Activated naive CD4-positive, alpha-beta T cell treated with anti-CD3 and anti-CD28 coated beads, Interleukin-2, amount 50 U/mL, for 72 hours (primary cell): ENCODE measurements at places on chromosomes 2 and 18. TPM values are rescaled to one million over a fixed set of nuclear protein-coding genes. Genes with fewer than 3 reads are reported as not detected.

SLC39A6 gene
- 33.4 TPM for total RNA-seq

NR4A2 gene
- total RNA-seq, result 134 TPM

KRTCAP3 gene
- total RNA-seq, result 7.9 TPM

TTC32 gene
- 18.9 TPM for total RNA-seq

DPP10 gene
- total RNA-seq, result not detected

DUSP28 gene
- total RNA-seq, result 5.4 TPM

DTNA gene
- total RNA-seq, result 1.4 TPM

PLEKHA3 gene
- total RNA-seq, result 34.1 TPM

IL36RN gene
- not detected for total RNA-seq

ESPNL gene
- 0.18 TPM for total RNA-seq

ARHGEF33 gene
- 0.14 TPM for total RNA-seq

ASB18 gene
- total RNA-seq, result not detected

DNA sequence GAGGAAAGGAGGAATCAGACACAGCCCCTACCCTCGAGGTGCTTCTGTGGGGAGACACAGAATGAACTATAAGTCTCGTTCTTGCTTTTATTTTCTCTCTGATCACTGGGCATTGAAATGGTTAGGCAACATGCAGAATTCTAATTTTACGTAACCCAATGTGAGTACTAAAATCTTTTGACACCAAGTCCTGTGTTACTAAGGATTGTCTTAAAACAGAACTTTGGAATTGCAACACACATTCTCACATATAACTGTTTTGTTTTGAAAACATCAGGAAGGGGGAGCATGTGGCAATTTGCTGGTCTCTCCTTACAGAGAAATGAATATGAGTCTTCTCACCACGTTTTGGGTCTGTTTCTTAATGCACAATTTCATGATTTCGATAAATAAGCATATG is 23.6 kb upstream of the SULT1C4 start:
- no peak for DNase-seq

DNA sequence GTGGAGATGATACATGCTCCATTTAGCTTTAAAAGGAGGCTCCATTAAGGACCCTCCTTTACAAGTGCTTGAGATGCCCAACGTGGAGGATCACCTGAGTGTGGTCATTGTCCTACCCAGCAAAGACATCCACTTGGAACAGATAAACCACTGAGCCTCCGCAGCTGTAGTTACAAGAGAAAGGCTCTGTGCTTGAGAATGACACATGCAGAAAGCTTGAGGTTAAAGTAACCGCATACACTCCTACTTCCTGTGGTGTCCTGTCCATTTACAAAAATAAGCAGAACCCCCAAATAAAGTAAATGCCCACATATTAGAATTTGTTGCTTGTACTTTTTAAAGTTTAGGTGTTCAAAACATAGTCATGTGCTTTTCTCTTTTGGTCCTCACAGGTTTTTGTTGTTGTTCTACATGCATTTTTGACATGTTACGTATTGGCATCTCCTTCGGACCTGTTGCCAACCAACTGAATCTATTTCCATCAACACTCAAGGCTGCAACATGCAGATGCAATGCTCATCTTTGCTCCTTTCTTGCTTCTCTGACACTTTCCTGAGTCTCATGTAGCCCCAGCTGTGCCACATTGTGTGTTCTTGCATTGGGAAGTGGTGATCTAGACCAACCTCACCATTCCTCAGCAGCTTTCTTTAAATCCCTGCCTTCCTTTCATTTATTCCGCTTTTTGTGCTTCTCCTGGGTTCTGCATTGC is 56.0 kb downstream of the SERPINB7 start:
- DNase-seq, result no peak

DNA sequence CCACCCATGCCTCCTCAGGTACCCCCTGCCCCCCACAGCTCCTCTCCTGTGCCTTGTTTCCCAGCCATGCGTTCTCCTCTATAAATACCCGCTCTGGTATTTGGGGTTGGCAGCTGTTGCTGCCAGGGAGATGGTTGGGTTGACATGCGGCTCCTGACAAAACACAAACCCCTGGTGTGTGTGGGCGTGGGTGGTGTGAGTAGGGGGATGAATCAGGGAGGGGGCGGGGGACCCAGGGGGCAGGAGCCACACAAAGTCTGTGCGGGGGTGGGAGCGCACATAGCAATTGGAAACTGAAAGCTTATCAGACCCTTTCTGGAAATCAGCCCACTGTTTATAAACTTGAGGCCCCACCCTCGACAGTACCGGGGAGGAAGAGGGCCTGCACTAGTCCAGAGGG is 803 bp upstream of the DES start:
- no peak for DNase-seq

DNA sequence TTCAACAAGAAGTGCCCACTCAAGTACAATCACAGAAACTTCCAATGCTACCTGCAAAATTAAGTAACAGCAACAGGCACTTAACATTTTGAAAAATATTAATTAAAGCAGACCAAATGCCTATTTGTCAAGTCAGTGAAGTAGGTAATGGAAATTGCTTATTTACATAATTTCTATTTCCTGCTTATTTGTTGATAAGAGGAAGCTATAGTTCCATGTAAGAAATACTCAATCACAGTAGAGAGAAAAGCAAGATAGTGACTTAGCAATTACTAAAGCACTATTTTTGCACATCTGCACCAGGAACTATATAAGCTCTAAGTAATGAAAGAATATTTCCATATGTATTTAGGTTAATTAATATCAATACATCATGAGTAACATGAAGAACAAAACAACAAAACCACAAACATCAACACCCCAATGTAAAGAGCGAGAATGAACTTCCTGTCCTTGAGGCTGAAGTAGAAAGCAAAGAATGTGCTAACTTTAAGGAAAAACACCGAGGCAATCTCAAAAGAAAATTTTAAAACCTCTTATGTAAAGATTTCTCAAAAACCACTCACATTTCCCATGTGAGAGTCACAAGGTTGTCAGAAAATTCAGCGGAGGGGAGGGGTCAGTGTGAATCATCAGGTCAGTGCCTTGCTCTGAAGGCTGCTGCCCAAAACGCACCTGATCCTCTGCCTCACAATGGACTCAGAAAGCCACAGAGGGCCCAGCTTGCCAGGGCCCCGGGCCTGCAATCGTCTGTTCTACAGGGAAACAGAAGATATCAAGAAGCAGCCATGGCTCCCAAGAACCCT is 12.5 kb downstream of the NPC1 start:
- DNase-seq, result peak; percentile 12

DNA sequence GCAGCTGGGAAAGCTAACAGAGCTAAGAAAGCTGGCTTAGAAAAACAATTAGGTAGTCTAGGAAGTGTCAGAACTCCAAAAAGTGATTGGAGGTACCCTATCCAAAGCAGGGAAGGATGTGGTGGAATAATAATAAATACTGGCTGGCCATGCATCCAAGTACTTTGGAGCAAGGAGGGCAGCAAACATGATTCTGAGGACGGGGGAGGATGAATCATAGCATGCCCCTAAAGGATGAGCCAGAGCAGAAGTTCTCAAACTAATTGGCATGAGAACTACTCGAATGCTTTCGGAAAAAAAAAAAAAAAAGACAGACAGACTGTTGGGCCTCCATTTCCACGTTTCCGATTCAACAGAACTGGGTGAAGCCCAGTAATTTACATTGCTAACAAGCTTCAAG is 2.4 kb downstream of the CWC22 start:
- DNase-seq, result no peak

DNA sequence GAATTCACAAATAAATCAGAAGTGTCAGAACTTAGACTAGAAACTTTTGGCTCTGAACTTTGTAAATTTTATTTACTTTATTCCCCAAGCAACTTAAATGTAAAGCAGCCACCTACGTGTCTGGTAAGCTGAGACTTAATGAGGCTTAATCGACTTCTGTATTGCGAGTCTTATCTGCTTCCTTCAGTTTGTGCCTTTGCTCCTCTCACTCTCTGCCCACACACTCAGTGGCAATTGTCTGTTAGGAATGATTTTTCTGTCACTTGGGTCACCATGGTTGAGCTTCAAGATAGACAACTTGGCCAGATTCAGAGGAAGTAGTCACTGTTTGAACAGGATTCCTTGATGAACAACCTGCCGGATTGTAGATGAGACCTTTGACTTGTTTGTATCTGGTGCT is 691.4 kb upstream of the FSHR start:
- no peak for DNase-seq

DNA sequence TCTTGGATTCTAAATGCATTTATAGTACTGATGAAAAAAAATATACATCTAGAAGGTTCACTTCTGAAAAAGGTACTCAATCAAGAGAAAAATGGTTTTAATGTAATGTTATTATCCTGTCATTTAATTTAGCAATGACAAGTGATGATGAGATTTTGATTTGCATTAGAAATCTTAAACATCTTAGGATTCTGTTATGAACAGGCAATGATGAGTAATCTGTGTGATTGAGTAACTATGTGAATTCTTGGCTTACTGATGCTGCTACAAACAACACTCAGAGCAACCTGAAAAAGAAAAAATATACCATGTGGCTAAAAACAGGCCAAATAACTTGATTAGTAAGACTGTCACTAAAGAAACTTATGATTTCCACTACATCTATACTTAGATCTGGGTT is 30.1 kb downstream of the RBKS start:
- no peak for DNase-seq

DNA sequence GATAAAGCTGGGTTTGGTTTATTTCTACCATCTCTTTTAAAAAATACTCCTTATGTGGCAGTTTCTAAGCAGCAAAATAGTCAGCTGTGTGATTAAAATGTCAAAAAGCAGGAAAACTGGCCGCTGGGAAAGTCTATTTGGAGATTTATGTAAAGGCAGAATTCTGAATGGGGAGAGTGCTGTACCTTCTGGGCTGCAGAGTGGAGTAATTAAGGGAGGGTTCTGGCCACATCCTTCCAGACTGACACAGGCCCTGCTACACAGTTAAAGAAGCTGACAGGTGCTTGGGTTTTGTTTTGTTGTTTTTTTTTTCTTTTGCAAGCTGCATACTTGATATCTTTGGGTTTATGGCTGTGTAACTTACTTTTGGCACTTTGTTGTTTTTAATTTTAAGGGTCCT is 157.2 kb downstream of the WDSUB1 start:
- DNase-seq, result no peak

DNA sequence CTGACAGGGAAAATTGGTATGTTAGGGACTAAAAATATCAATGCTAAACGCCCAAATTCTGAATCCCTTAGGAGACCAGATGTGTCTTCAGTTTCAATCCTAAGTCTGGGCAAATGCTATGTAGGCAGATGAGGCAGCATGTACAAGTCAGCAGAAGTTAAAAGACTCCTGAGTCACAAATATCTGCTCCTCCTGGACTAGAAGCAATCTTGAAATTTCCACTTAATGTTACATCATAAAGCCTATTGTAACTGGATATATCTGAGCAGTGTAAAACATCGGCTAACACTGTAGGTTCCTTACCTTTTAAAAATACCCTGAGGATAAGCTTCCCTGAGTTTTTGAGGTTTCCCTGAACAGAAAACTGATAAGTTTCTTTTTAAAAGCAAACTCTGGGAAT is 1087.6 kb upstream of the PIK3C3 start:
- no peak for DNase-seq

DNA sequence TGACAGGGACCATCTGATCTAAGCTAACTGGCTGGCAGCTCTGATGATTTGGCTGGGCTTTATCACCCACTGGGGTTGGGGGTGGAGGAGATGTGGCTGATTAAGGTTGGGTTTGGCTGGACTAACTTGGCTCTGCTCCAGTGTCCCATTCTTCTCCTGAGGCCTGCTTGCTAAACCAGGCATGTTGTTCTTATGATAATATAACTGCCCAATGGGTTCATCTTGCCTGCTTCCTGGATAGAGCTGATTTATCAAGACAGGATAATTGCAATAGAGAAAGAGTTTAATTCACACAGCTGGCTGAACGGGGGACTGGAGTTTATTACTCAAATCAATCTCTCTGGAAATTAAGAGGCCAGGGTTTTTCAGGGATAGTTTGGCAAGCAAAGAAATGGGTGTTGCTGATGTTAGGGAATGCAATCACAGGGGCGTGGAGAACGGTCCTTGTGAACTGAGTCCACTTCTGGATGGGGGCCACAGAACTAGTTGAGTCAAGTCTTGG is 150.4 kb downstream of the PTH2R start:
- no peak for DNase-seq

DNA sequence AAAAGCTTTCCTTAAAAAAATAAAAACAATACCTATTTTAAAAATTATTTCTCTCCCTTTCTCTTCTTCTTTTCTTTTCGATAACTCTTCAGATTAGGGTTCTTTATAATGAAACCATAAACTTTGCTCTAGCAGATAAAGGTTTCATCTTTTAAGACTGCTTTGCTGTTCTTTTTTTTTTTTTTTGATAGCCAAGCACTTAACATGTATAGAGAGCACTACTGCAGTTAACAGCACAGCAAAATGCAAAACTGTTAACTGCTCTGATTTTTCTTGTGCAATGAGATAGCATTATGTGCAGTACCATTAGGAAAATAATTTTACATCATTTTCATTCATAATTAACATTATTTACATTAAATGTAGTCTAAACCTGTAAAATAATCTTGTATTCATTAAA is 36.3 kb downstream of the GALNT1 start:
- no peak for DNase-seq

- no peak for DNase-seq
Observed at GRCh38 chr2:7868836-7869235, 813.0 kb upstream of the ID2 start.

DNA sequence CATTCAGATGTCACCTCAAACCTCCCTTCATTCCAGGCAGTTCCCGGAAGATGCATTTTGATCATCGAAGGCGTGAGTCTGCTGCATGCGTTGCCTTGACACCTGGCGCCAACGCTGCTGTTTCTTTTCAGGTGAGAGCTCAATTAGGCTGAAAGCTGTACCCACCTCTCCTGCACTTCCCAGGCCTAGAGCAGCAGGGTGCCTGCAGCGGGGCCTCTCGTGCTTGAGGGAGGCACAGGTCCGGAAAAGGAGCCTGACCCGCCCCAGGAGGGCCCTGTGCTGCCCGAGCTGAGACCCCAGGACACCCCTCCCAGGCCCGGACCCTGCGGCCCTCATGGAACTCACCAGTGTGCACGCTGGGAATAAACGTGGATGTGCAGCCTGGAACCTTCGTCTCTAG is 31.4 kb upstream of the KCNG2 start:
- no peak for DNase-seq

DNA sequence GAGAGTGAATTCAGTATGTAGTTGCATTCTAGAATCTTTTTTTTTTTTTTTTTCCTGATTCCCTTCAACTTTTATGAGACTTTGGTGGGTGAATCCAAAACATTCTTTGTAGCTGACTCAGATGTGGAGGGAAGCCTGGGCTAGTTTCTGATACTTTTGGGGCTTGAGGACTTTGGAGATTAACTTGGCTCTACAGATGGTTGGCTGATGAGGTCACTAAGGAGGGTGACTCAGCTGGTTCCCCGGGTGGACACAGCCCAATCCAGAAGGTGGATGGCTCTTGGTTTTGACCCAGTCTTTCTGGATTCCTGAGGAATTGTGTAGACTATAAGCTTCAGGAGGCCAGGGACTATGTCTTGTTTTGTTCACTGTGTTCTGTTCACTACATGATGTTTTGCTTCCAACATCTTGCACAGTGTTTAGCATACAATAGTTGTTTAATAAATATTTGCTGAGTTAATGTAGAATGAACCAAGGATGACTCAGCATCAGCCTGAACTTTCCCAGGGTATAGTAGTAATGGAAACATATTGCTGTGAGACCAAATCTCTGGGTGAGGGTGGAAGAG is 30.5 kb downstream of the LAMA3 start:
- DNase-seq, result no peak

GRCh38 chr18:10521566-10521965 is 4.3 kb upstream of the NAPG start:
- no peak for DNase-seq
